ENCODE measurements at places on chromosomes 13 and 19.

DNA sequence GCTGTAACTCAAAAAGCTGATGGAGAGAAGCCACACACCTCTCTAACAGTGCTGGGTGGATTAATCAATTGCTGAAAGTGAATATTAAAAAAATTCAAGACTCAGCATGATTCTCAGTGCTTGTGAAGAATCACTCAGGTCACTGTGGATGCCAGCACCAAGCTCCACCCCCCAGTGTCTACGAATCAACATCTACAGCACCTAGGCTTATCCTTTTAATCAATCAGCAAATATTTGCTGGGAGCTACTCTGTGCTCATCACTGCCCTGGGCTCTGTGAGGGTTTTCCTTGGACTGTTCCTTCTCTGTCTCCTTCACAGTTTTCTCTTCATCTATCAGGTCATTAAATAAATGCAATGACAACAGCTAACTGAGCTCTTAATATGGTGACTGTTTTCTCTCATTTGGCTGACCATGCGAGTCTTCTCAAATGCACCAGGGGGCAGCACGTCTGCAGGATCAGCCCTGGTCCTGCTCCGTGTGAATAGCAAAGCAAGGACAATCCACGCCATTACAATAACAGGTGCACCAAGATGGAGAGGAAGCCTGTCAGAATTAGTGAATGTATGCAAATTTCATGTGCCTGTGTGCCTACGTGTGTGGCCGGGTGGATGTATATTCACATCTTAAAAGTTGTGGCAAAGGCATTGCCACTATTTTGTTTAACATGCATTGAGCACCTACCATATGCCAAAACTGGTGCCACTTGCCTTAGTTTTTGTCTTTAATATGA, 14.6 kb upstream of the C13orf42 start:
- DNase-seq, result peak; percentile 6

GRCh38 chr19:49497047-49497788, 984 bp downstream of the RPS11 start:
- DNase-seq, result no peak

DNA sequence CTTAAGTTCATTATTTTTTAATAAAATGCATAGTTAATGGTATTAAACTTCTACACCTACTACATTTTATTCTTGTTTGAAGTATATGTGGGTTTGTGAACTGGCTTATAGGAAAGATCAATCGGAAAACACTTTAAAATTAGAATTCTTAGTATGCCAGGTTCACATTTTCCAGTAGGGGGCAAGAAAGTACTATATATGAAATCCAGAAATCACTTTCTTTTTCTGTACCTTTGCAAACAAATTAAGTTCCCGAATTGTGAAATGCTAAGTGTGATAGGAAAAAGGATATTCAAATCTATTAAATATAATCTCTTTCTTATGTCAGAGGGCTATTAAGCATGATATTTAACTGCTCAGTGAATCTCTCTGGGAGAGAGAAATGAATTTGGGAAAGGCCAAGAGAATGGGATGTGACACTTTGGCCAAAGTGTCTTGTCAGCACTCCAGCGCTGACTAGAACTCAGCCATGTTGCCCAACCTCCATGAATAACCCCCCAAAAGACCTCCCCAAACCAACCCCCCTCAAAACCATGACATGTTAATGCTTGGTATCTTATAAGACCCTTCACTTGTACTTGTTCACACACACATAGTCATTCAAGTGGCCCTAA, 122.6 kb upstream of the SLC10A2 start:
- no peak for DNase-seq

DNA sequence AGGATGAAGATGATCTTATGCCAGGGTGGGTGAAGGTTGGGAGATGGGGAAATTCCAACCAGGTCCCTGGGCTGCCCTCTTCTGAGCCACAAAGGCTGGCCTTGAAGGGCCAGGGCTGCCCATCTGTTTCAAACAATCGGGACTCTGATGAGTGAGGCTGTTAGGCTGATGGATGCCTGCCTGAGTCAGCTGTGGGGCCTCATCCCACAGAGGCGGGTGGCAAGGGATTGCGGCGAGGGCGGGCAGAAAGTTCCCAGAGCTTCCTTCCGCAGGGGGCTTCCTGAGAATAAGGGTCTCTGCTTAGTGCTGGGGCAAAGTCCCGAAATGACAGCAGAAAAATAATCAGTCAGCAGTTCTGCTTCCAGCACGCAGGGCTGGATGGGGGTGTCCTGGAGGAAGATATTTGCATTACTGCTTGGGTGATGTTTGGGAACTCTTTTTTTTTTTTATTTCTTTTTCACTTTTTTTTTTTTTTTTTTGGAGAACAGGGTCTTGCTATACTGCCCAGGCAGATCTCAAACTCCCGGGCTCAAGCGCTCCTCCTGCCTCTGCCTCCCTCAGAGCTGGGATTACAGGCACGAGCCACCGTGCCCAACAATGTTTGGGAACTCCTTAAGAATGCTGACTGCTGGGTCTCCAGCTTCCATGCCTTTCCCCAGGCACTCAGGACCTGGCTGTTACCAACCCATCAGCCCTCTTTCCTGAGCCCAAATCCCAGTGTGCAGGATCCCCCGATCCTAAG, 14.1 kb downstream of the SH3GL1 start:
- DNase-seq, result no peak

DNA sequence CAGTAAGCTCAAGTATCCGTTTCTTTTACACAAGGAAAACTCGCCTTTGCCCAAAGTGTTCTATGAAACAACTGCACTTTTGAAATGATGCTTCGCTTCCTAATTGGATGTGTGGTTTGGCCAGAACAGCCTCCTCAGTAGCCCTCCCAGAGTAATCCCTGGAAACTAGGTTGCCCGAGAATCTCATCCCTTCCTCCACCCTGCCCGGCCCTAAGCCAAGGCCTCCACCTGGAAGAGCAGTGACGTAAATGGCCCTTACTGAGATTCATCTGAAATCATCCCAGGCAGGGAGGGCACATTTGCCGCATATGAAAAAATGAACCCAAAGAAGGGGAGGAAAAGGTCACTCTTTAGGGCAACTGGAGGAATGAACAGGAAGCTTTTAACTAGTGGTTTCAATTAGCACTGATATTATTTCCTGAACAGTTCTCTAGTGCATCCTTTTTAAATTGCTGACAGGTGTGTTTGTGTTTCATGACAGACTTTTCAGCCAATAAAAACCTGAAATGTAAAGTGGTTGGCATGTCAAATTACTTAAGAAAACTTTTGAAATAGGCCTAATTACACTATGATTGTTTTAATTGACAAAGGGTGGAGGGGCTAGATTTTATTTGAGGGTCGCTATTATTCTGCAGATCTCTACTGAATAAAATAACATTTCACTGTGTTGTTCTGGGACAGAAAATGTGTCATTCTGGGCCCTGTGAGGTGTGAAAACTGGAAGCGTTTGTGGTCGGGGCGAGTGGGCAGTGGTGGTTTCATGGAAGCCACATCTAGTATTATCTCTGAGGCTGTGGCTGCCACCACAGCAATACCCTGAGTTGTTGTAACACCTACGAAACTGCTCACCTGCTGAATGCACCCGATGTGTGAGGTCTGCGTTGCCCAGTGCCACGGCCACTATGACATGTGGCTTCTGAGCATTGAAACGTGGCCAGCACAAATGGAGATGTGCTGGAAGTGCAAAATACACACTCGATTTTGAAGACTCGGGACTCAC, 112.1 kb downstream of the ZIC5 start:
- DNase-seq, result no peak

GRCh38 chr13:111561091-111561781, 240.8 kb downstream of the TEX29 start:
- DNase-seq, result no peak

- DNase-seq, result no peak
Observed at GRCh38 chr13:30045916-30046704, 195.7 kb upstream of the UBL3 start.

- no peak for DNase-seq
Observed at GRCh38 chr19:15412832-15413231, 6.0 kb downstream of the AKAP8L start.

GRCh38 chr19:53594811-53595509, 36.8 kb upstream of the DPRX start:
- DNase-seq, result no peak

- DNase-seq, result no peak
Observed at GRCh38 chr19:42092350-42092749, 16.4 kb downstream of the ZNF574 start.

DNA sequence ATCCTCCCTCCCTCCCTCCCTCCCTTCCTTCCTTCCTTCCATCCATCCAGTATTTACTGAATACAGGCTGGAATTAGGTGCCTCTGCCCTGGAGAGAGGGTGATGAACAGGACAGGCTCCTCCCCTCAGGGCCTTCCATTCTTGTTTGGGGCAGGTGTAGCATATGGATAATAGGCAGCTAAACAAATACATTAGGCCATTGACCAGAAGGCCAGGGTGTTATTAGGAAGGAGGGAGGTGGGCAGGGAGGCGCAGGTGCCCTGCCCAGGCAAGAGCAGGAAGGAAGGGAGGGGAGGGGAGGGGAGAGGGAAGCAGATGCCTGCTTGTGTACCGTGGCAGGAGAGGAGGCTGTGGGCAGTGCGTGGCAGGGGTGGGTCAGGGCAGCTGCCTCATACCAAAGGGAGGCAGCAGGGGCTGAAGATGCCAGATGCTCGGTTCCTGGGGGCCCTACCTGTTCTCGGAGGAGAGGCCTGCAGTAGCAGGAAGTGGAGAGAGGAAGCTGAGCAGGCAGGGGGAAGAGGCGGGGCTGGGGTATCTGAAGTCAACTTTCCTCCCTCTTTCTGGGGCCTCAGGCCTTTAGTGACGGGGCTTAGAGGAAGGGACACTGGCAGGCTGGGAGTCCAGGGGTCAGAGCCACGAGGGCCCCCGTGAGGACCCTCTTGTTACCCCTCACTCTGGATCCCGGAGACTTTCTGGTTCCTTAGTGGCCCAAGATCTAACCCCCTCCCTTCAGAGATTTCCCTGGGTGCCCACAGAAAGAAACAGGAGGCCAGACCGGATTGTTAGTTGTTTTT, at the start of gene RINL:
Gene RINL, minus strand, starts transcription at position 495 of the 794 bp plus-strand sequence. CDS start 1,533 bp downstream, outside the sequence.
- no peak for DNase-seq

- no peak for DNase-seq
Observed at GRCh38 chr19:45701676-45702075, 9.2 kb downstream of the QPCTL start.

- DNase-seq, result no peak
Observed at GRCh38 chr13:52744842-52745375, 5.3 kb upstream of the CNMD start.

DNA sequence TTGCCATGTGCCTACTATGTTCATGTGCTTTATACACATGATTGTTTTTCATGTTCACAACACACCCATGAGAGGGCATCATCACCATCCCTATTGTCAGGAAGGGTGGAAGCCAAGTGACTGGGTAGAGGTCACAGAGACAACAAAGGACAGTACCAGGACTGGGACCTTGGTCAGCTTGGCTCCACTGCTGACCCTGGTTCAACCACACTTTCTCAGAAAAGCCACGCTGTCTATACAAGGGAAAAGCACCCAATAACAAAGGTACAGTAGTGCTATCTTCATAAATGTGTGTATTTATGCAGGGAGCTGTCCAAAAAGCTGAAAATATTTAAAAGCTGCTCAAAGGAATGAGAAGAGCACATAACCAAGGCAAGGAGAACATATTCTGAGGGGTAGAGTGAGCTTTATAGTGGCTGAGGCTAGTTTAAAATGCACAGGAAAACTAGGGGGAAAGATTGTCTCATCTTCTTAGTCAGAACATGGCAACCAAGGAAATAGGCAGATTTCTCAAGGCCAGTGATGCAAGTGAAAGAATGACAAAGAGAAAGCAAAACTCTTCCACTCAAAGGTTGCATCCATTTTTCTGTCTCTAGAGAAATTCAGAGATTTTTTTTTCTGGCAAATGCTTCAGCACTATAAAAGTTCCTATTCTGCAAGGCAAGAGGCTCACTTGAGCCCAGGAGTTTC, 415.0 kb downstream of the FOXO1 start:
- no peak for DNase-seq

- DNase-seq, result no peak
Observed at GRCh38 chr19:11064831-11065303, 24.4 kb upstream of the LDLR start.

GRCh38 chr13:29877456-29878078, 27.1 kb upstream of the UBL3 start:
- no peak for DNase-seq

DNA sequence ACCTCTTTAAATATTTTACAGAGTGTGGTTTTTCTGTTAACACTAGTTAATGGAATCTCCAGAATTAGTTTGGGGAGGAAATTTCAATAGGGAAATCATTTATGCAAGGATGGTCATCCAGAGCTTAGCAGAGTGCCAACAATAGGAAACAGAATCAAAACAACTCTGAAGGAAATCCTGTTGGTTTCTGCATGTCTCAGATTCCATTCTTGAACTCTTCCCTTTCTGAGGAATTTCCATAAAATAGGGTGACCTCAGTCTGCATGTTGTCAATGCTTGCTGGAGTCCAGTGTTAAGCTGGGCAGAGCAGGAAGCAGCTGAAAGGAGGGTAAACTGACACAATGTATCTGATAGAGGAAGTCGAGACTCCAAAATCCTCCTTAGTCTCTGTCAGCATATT, 16.9 kb downstream of the CBY2 start:
- no peak for DNase-seq

- DNase-seq, result no peak
Observed at GRCh38 chr19:34255546-34255945, 1.2 kb downstream of the GARRE1 start.

GRCh38 chr19:35112995-35113688, 2.5 kb upstream of the FXYD3 start:
- no peak for DNase-seq

GRCh38 chr19:50427997-50428425, 4.7 kb upstream of the MYBPC2 start:
- peak; percentile 87 for DNase-seq

DNA sequence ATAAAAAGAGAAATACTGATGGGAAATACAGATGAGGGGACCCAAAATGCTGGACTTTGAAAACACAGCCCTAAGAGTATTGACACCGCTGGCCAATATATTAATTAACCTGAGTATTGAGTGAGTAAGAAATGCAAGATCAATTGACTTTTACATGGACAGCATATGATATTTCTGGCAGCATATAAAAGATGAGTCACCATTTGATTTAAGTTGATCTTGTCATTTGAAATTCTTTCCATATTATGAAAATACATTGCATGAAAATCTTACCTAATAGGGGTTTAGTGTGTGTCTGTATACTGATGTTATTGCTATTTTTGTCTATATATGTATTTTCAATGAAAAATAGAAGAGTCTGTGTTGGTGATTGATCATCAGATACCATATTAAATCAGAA, 619.6 kb downstream of the KCTD12 start:
- no peak for DNase-seq

- no peak for DNase-seq
Observed at GRCh38 chr13:28658539-28658795, 463 bp upstream of the POMP start.

GRCh38 chr19:49827034-49827433, 8.9 kb downstream of the MED25 start:
- DNase-seq, result no peak
